CD4-positive, alpha-beta T cell treated with Interleukin-12 subunit alpha and Interleukin-12 subunit beta, for 1 hour (primary cell): ENCODE measurements at places on chromosomes 4 and X.

- no peak for DNase-seq
Measured at GRCh38 chrX:12304261-12304660, 166.0 kb downstream of the FRMPD4 start.

DNA sequence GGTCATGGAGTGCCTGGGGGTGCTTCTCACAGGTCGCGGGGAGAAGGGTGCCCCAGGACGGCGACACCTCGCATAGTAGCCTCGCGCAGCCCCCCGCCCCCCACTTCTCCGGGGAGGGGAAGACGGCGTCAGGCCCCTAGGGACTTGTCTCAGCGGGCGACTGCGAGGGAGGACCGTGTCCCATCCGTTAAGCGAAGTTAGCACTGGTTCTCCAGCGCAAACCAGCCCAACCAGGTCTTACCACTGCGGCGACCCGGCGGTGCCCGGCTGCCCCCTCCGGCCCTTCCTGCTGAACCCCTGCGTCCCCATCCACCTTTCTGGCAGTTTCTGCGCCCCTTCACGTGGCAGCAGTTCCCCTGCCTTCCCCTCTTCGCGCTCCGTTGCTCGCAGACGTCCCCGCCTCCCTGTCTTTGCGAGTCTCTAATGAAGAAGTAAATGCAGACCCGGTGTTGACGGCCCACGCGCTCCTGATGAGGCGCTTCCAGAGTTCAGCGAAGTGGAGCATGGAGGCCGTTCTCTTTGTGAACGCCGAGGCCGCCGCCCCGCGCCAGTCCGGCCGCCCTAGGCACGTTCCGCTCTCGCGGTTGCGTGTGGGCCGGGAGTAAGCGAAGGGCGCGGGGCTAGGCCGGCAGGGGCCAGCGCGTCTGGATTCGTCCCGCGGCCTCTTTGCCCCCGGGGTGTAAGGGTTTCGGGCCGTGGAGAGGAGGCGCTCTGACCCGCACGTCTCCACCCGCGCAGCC lies 3.0 kb downstream of the SLIT2 start:
- no peak for DNase-seq

DNA sequence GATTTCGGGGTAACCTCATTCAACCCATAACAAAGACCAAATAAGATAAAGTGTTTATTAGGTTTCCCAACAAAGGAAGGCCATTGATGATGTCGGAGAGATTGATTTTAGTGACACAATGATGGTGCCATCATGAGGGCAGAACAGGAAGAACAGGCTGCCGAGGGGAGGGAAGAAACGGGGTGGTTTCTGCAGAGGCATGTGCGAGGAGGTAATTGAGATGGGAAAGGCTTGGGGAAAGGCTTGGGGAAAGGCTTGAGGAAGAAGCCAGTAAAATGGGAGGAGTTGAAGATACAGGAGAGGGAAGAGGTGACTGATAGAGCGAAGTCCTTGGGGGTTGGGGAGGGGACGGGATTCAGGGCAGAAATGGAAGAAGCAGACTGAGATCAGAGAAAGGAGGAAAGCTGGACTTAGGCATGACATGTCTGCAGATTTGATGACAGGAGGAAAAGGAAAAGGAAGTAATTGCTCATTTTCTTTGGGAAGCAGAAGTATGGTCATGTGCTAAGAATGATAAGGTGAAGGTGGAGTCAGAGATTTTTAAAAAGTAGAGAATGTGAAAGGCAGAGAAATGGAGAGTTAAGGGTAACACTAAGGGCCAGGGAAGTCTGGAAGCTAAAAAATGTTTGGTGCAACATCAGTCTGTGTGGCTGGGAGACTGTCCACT lies 6.0 kb downstream of the HPSE start:
- DNase-seq, result no peak

DNA sequence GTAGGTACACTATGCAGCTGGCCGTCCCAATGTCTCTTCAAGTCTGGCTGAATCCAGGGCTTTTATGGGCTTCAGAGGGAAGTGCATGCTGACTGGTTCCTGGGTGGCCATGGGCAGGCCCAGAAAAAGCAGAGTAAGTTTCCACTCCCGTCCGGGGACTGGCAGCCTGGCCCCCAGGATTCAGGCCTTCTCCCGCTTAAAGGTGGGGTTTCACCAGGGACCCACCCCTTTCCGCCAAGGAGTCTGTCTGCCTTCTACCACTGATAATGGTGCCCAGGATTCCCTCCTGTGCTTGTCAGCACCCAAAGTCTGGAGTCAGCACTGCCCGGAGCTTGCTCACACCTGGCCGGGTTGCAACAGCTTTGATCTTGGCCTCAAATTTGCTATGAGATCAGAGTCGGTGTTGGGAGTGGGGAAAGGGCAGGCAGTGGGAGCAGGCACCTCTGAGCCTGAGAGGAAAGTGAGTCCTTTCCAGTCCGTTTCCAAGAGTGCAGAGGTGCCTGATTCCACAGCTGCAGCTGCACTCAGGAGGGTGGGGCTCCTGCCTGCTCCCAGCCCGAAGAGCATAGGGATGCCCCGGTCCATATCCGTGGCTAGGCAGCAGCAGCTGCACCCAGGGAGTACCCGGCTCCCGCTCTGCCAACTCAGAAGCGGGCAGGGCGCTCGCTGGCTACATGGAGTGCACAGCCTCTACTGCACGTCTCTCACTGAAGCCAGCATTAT lies 1344.3 kb upstream of the ADGRL3 start:
- DNase-seq, result no peak

- no peak for DNase-seq
Measured at GRCh38 chr4:70903291-70903603, 1.1 kb downstream of the MOB1B start.

DNA sequence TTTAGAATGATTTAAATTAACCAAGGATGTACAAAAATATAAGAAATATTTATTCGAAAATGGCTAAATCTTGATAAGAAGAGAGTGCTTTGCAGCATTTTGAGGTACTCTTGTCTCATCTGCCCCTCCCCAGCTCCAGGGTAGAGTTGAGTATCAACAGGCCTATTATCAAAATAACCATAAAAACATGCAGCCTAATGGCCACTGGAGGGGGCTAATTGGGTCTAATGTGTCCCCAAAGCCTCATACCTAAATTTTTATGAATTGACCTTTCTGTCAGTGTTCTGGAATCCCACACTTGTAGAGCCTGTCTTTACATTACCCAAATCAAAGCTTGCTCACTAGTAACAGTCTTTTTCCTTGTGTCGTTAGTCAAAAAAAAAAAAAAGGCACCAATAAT lies 544.9 kb upstream of the CPXCR1 start:
- no peak for DNase-seq

DNA sequence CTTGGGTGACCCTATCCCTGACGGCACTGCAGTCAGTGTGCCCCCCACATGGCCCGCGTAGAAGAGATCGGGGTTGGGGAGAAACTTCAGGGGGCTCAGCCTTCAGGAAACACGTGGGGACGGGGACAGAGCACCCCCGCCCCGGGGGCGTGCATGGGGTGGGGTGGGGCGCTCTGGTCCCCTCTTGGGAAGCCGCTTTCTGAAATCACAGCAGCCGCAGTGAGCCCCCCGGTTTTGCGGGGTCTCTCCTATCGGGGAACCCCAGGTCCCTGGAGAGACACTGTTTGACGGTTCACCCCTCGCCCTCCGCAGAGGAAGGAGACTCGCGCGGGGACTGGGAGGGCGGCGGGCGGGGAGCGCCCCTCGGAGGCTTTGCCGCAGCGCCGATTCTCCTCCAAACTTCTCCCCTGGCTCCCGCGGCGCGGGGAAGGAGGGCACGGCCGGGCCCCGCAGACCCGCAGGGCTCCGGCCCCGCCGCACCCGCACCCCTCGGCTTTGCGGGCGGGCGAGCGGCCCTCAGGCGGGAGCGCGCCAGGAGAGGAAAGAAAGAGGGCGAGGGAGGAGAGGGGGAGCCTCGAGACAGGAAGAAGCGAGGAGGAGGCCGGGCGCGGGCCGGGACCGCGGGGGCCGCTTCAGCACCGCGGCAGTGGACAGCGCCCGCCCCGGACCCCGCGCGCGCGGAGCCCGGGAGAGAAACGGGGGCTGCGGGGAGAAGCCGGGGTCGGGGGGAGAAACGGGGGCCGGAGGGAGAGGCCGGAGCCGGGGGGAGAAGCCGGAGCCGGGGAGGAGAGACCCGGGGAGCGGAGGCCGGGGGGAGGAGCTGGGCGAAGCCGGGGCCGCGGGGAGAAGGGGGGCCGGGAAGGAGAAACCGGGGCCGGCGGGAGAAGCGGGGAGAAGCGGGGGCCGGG lies 612 bp downstream of the CPLX1 start:
- DNase-seq, result peak; percentile 43

GRCh38 chr4:130143656-130144055 lies 1047.7 kb downstream of the C4orf33 start:
- no peak for DNase-seq

GRCh38 chrX:123340696-123341095 lies 156.6 kb downstream of the GRIA3 start:
- no peak for DNase-seq

GRCh38 chr4:53227451-53227850 lies 138.4 kb downstream of the SCFD2 start:
- DNase-seq, result no peak

DNA sequence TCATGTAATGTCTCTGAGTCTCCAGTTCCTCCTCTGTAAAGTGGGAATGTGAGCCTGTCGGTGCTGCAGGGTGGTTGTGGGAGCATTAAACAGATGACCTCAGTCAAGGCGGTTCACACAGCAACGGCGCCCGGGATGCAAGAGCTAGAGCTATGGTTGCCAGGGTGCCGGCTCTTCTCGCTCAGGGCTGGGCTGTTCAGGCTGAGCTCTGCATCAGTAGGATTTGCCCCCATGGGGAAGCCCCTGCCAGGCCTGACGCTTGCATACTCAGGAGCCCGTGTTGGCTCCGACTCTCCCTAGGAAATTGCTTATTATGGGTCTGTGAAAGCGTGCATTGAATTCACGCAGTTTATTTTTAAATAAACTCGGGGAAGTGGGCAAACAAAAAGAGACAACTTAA lies 67.3 kb downstream of the PSAPL1 start:
- no peak for DNase-seq

DNA sequence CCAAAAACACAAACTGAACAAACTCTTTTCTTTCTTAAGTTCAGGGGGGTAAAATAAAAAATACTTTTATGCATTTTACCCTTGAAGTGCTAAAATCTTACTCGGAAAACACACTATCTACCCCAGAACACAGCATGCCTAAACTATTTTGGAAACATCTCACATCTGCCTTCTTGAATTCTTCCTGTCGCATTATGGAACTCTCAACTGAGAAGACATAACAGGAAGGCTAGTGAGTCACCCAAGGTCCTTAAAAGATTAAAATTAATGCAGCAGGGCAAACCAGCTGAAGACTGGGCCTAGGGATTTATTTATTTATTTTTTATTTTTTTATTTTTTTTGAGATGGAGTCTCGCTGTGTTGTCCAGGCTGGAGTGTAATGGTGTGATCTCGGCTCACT lies 208.2 kb downstream of the APBB2 start:
- DNase-seq, result no peak

- DNase-seq, result no peak
Measured at GRCh38 chr4:103998756-103999155, 279.0 kb upstream of the TACR3 start.

DNA sequence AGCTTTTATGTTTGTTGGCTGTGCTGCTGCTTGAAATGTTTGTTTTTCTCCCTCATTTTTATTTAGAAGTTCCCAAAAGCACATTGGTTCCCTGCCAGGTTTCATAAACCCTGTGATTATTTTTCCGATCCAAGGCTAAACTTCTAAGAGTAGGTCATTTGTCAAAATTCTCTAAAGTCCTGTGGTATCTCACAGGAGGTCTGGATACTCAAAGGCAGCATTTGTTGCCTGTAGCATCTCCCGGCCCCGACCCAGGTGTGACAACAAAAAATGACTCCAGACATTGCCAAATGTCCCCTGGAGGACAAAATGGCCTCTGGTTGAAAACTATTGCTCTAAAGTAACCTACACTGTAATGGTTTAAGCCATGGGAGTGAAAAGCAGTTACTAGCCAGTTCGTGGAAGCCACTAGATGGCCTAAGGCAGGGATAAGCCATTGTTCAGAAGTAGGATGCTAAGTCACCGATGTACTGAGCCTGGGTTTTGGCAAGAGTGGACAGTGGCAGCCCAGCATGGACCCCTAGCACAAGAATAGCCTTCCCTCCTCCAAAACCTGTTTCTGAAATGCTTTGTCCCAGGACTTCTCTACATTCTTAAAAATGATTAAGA lies 256.1 kb downstream of the THOC2 start:
- no peak for DNase-seq

DNA sequence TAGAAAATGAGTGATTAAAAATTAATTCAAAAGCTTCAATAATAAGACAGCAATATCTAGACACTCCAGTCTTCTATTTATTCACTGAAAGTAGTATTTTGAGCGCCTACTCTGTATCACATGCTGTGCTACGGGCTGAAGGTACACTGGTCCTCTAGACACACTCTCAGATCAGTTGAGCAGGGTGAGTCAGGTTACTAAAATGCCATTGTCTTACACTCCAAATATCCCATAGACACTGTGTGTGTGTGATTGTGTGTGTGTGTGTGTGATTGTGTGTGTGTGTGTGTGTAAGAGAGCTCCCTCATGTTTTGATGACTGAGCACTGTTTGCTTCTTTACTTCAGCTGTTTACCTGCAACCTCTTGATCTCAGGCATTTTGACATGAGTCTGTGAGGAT lies 342.8 kb upstream of the BOD1L1 start:
- DNase-seq, result no peak

- no peak for DNase-seq
Measured at GRCh38 chr4:184356366-184356765, 118.0 kb downstream of the IRF2 start.

GRCh38 chrX:74423289-74423998 lies 2.2 kb downstream of the SLC16A2 start:
- DNase-seq, result no peak

GRCh38 chr4:3321295-3321889 lies 28.6 kb downstream of the RGS12 start:
- no peak for DNase-seq

GRCh38 chrX:39152106-39152649 lies 350.9 kb downstream of the MID1IP1 start:
- no peak for DNase-seq

DNA sequence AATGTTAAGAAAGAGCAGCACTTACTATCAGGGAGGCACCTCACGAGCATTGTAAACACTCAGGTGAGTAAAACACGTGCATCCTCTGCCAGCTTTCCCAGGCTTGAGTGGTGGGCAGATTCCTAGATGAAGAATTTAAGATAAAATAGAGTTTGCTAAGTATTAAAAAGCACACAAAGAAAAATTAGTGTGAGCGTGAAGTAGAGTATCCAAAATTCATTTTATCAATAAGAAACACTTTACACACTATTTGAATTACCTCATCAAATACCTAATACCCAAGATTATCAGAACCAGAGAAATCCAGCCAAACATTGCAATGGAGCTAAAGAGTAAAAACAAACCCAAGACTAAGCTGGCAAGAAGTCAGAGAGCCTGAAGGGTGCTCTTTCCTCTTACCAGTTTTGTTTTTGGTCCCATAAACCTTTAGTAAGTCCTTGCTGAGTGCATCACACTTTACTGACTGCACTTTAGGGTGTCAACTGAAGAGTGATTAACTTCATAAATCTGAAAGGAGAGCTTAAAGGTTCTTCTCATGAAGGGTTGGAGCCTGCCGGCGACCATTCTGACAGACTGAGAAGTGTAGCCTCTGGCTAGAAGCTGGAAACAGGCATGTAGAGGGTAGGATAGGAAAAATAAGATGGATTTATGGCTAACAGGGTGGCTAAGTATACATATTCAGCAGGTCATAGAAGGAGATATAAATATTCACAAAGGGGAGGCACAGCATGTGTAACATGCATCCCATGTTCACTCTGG lies 151.1 kb downstream of the SLC7A11 start:
- no peak for DNase-seq

- no peak for DNase-seq
Measured at GRCh38 chrX:113222305-113222704, 381.7 kb upstream of the AMOT start.
